ENCODE measurements at places on chromosomes 5 and 9.
A peak's percentile ranks its signal among the peaks of the same experiment; 100 is the strongest.

GRCh38 chr5:141597394-141597793 lies 21.4 kb downstream of the DIAPH1 start:
- no peak for DNase-seq

DNA sequence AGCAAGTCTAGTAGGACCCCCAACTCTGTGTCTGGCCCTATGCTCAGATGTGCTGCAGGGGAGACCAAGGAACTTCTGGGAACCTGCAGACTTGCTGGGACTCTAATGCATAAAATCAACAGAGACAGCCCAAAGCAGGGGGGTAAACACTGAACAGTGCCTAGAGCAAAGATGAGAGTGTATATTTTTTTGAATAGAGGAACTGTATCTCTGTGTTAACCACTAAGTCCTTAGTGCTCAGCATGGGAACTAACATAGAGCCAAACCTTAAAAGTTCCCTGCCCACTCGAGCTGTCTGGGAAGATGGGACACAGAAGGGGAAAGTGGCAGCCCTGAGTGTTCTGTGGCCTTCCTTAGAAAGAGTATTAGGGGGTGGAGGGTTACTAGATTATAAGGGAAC lies 51.9 kb downstream of the C5orf15 start:
- no peak for DNase-seq

DNA sequence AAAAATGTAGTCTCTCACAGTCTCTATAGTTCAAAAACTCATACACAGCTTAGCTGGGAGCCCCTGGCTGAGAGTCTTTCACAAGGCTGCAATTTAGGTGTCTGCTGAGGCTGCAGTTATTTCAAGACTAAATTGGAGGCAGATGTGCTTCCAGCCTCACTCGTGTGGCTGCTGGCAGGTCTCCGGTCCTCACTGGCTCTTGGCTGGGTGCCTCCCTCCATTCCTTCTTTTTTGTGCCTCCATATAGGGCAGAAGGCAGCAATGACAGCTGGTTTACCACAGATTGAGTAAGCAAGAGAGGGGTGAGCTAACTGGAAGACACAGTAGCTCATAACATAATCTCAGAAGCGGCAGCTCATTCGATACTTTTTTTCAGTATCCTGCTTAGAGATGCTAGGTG lies 2167.7 kb upstream of the WWC1 start:
- no peak for DNase-seq

- peak; percentile 16 for DNase-seq
These were observed 1.5 kb upstream of the RASGRF2 start for GRCh38 chr5:80958616-80959015.

- no peak for DNase-seq
These were observed 869.0 kb downstream of the TLE4 start for GRCh38 chr9:80440724-80441123.

DNA sequence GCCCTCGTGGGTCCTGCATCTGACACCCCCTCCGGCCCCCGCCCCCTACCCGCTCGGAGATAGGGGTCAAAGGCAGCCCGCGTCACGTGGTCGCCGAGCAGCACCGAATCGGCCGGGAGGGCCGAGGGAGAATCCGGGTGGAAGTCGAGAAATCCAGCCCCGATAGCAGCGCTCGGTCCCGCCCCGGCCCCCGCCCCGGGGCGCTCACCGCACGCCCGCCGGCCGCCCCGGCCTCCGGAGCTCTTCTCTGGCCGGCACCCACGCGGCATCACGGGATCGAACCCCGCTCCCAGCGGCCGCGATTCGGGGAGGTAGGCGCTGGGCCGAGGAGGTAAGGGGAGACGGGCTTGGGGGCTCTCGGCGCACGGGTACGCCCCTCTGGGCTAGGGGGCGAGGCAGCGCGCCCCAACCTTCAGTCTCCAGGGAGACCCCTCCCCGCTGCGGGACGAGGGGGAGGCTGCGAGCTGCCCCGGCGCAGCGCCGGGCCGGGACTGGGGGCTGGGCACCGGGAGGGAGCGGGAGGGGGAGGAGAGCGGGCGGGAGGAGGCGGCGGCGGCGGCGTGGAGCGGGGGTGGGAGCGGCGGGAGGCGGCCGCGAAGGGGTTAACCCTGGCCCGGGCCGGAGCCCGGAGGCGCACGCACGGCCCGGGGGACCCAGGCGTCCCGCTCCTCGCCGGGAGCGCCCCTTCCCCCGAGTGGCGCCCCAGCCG lies 22.1 kb upstream of the NDST1 start:
- no peak for DNase-seq

DNA sequence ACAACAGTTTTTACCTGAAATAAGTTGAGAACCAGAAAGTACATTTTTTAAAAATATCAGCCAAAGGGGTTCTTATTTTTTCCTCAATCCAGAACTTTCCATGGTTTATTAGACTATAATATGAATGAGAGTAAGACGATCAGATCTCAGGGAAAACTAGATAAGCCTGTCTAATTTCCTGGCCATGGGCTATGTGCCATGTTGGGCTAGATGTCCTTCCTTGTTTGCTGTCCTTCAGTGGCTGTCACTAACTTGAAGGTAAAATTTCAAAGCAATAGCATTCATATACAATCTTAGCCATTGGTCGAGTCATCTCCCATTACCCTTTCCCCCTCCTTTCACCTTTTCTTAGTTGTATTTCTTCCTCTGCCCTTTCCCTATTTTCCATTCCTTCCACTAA lies 179.5 kb upstream of the PPP1R2B start:
- no peak for DNase-seq

DNA sequence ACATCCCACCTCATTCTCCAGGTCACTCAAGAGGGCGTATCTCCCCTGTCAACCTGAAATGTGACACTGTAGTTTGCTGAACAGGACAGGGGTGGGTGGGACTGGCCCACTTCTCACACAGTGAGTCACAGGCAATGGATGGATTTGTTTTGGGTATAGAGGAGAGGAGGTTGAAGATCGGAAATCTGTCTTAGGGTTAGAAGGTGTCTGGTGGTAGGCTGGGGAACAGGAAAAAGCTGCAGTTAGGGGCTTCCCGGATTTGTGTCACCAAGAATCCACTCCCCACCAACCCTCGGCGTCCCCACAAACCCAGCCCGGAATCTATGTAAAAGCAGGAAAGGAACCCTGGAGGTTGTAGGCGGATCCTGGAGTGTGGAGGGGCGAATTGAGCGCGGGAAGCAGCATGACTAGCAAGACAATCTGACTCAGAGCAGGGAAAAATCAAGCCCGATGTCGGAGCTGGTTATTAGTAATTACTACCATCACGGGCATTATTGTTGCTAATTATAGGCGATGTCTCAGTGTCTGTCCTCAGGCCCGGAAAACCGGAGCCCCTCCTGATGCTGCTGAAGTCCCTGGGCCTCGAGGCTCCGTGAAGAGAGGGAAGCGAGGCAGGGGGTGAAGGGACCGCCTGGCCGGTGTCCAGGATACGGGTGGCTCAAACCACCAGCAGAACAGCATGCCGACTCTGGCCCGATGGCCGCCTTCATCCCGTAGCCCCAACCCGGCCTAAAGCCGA lies 1.7 kb upstream of the IRX1 start:
- DNase-seq = no peak

- DNase-seq = no peak
These were observed 536.5 kb upstream of the BRINP1 start for GRCh38 chr9:119905724-119906123.

DNA sequence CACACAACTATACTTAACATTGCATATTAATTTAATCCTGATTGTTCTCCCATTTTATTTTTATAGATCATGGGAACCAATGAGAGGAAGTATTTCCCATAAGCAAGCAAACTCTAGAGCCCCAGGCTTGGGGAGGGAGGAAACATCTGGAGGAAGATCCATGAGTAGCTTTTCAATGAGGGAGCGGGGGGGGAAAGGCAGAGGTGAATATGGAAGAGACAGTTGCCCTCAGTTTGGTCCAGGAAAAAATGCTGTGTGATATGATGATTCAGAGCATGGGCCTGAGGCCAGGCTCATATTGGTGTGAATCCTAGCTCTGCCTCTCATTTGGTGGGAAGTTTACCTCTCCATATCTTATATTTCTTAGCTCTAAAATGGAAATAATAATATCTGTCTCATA lies 42.2 kb upstream of the ALDOB start:
- DNase-seq = no peak

DNA sequence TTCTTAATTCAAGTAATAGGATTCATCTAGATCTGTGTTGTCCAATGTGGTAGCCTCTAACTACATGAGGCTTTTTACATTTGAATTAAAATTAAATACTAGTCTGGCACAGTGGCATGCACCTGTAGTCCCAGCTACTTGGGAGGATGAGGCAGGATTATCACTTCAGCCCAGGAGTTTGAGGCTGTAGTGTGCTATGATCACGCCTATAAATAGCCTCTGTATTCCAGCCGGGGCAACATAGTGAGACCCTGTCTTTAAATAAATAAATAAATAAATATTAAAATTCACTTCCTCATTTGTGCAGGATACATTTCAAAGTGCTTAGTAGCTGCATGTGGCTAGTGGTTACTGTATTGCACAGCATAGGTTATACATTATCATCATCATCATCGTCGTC lies 91.8 kb downstream of the UBE2R2 start:
- no peak for DNase-seq

GRCh38 chr9:19748278-19749126 lies 40.3 kb downstream of the SLC24A2 start:
- DNase-seq = no peak

- DNase-seq = no peak
These were observed 8.9 kb downstream of the ARAP3 start for GRCh38 chr5:141672841-141673813.

Data from DMS79 treated with DMSO at 0.1 percent for 48 hours (cell line).